ENCODE measurements at places on chromosomes 16 and 17. TPM values are rescaled to one million over a fixed set of nuclear protein-coding genes. Genes with fewer than 3 reads are reported as not detected.

DNA sequence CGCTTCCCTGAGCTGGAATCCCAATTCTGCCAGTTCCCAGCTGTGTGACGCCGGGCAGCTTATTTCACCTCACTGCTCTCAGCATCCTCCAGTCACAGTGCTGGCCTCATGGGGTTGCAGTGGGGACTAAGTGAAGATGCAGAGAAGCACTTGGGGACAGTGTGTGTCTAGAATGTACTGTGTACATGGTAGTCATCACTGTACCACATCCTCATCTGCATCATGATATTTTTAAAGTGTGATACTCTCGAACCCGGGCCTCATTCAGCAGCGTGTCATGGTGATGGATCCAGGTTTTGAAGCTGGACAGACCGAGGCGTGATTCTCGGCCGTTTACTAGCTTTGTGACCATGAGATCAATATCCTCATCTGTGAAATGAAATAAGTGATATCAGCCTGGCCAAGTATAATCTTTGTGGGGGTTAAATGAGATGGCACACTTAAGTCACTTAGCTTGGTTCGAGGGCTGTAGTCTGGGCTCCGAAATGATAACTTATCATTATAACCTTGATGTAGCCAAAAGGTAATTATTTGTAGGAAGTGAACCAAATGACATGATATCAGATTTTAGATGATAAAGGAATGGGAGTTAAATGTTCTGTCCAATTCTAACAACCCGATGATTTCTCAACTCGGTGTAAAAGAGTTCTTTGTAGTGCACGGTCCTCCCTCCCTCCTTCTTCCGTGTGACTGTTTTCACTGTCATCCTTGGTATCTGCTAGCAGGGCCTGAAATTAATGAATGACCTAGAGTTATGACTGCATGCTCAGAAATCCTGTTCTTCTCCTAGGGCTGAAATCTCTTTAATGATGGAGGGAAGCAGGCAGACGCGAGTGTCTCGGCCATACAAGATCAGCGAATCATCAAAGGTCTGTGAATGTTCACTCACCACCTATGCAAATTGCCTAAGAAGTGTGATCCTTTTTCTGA is 2.0 kb downstream of the KLHL36 start:
- H3K27ac ChIP-seq = no peak overlapping the region
- no peak overlapping the region for H3K4me3 ChIP-seq
- peaks cover 17% of the 10 kb centered on the region for H3K4me1 ChIP-seq
- no peak for DNase-seq
- peaks cover 25% of the 10 kb centered on the region for H3K36me3 ChIP-seq

Gene COX6A2
- 131 TPM for total RNA-seq

DNA sequence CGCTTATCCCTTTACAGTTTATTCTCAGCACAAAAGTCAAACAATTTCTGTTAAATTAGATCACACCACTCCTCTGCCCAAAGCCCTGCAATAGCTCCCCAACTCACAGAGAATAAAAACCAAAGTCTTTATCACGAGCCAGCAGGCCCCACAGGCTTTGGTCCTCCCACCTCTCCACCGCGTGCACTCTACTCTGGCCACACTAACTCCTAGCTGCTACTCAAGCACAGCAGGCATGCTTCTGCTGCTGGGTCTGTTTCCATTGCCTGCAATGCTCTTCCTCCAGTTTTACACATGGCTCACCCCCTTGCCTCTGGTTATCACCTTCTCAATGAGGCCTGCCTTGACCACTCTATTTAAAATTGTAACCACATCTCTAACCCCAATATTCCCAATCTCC is 27.6 kb downstream of the HELZ start:
- no peaks in the 10 kb centered on the region for H3K4me1 ChIP-seq
- peaks cover 26% of the 10 kb centered on the region for H3K36me3 ChIP-seq
- DNase-seq = no peak
- no peaks in the 10 kb centered on the region for H3K27me3 ChIP-seq
- H3K27ac ChIP-seq = no peak overlapping the region
- H3K4me3 ChIP-seq = no peak overlapping the region

DNA sequence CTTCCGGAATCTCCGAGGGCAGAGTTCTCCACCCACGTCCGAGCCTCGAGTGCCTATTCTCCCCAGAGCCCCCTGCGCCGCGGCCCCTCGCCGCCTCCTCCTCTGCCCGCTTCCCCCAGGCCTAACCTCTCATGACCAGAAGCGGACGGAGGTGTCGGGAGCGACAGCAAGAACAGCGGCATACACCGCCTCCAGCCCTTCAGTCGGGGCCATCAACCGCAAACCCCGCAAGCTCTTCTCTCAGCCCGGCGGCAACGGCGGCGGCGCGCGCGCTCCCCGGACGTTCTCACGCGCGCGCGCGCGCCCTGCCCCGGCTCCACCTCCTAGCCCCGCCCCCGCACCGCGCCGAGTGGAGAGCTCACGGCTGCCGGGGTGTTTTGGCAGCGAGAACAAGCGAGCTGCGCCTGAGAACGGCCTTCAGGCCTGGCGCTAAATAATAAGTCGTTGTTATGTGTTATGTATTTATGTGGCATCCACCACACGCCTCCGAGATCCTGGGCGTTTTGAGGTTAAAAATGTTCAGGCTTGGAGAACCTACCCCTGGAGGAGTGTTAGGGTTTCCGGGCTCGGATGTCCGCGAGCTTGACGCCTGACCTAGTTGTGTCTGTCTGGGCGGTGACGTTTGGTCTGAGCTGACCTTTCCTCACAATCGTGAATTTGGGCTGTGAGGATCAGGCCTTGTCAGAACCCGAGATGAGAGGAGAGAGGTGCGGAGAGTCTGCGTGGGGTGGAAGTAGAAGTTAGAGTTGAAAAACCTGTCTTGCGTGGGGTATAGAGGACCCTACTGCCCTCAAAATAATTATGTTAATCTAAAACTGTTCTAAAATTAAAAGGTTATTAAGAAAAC is at the start of gene RNFT1:
Gene RNFT1, minus strand, starts transcription at position 259 of the 847 bp plus-strand sequence. Its CDS starts 77 bp downstream, at position 182.
- peak within 1 kb of the TSS; percentile 99 for H3K27ac ChIP-seq
- peaks cover 3% of the 10 kb centered on the region for H3K36me3 ChIP-seq
- peak; percentile 95 for DNase-seq
- no peaks in the 10 kb centered on the region for H3K27me3 ChIP-seq
- peaks cover 11% of the 10 kb centered on the region for H3K4me1 ChIP-seq
- peak within 1 kb of the TSS; percentile 97 for H3K4me3 ChIP-seq

DNA sequence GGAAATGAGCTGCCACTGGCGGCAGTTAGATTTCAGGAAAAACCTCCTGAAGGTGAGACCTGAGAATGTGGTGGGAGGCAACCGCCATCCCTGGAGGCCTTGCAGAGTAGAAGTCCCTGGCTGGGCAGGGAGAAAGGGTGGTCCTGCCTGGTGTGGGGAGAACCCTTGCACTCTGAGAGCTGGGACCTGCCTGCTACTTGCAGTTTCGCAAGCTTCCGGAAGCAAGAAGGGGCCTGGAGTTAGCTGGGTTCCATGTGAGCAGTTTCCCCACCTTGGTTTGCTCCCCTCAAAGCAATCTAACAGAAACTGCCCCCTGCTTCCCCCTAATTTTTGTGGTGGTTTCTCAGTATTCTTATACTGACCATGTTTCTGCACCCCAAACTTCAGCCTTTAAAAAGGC is 6.5 kb downstream of the ZNF629 start:
- H3K27ac ChIP-seq = no peak overlapping the region
- H3K27me3 ChIP-seq = no peaks in the 10 kb centered on the region
- peaks cover 60% of the 10 kb centered on the region for H3K36me3 ChIP-seq
- H3K4me1 ChIP-seq = peaks cover 40% of the 10 kb centered on the region
- no peak overlapping the region for H3K4me3 ChIP-seq
- no peak for DNase-seq

- H3K4me3 ChIP-seq = peak overlapping the region; percentile 56
- H3K27ac ChIP-seq = peak overlapping the region; percentile 92
- H3K27me3 ChIP-seq = peaks cover 19% of the 10 kb centered on the region
- DNase-seq = no peak
- peaks cover 48% of the 10 kb centered on the region for H3K4me1 ChIP-seq
Measured at GRCh38 chr17:17722906-17723353, 41.7 kb downstream of the RAI1 start.

- no peaks in the 10 kb centered on the region for H3K4me1 ChIP-seq
- no peak for DNase-seq
- peaks cover 71% of the 10 kb centered on the region for H3K36me3 ChIP-seq
- H3K4me3 ChIP-seq = no peak overlapping the region
- no peaks in the 10 kb centered on the region for H3K27me3 ChIP-seq
Measured at GRCh38 chr17:81582749-81583148, 30.6 kb upstream of the FAAP100 start.

GRCh38 chr16:15621889-15622288 is 21.1 kb downstream of the MARF1 start:
- no peaks in the 10 kb centered on the region for H3K27me3 ChIP-seq
- peaks cover 76% of the 10 kb centered on the region for H3K36me3 ChIP-seq
- no peak overlapping the region for H3K27ac ChIP-seq
- H3K4me1 ChIP-seq = no peaks in the 10 kb centered on the region
- no peak for DNase-seq
- H3K4me3 ChIP-seq = no peak overlapping the region

DNA sequence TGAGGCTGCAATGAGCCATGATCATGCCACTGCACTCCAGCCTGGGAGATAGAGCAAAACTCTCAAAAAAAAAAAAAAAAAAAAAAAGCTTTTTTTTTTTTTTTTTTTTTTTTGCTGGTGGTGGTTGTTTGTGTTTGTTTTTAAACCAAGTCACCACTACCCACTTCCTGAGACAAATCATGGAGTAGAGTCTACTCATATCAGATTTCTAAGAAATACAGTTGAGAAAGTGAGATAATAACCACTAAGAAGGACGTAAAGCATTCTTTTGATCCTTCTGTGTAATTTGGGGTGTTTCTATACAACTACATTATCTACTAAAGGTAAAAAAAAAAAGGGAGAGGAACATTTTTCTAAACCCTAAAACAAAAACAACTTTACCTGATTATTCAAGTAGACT is 38.0 kb downstream of the AXIN2 start:
- no peak overlapping the region for H3K27ac ChIP-seq
- peaks cover 7% of the 10 kb centered on the region for H3K36me3 ChIP-seq
- no peak for DNase-seq
- H3K4me3 ChIP-seq = no peak overlapping the region
- H3K4me1 ChIP-seq = no peaks in the 10 kb centered on the region
- H3K27me3 ChIP-seq = no peaks in the 10 kb centered on the region

DNA sequence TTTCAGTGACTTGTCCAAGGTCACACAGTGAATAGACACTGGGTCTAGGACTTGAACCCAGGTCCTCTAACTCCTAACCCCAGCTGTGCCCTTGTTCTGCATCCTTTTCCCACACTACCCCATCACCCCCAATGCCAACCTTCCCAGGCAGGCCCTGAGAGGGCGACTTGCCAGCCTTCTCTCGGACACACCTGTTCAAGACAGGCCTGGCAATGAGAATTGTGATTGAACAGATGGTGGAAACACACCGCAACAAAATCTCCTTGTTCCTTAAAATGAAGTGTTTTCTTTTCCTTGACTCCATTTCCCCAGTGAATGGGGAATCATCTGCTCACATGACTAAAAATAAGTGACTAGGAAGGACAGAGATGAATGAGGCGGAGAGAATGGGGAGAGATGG is 189.5 kb upstream of the ASIC2 start:
- no peak overlapping the region for H3K4me3 ChIP-seq
- H3K27me3 ChIP-seq = no peaks in the 10 kb centered on the region
- no peak for DNase-seq
- no peaks in the 10 kb centered on the region for H3K4me1 ChIP-seq

DNA sequence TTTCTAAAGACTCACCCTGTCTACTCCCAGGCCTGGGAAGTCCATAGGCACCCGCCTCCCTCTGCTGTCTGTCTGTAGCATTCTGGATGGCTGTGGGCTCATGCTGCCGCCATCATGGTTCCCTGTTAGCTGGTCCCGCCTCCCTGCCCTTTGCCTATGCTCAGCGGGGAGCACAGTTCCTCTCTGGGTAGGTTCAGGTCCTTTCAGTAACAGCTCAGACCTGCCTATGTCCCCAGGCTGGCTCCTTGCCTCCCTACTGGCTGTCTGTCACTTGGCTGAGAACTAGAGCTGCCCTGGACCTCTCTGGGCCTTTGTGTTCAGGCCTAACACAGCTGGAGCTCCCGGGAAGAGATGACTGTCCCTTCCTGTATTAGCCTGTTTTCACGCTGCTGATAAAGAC is 317.9 kb downstream of the SNX29 start:
- no peaks in the 10 kb centered on the region for H3K36me3 ChIP-seq
- DNase-seq = no peak
- H3K4me1 ChIP-seq = peaks cover 3% of the 10 kb centered on the region
- no peak overlapping the region for H3K27ac ChIP-seq
- no peaks in the 10 kb centered on the region for H3K27me3 ChIP-seq
- H3K4me3 ChIP-seq = no peak overlapping the region

- H3K36me3 ChIP-seq = no peaks in the 10 kb centered on the region
- H3K4me1 ChIP-seq = peaks cover 3% of the 10 kb centered on the region
- H3K4me3 ChIP-seq = no peak overlapping the region
- peak; percentile 42 for DNase-seq
- H3K27me3 ChIP-seq = peaks cover 5% of the 10 kb centered on the region
Measured at GRCh38 chr17:27980043-27980442, 62.4 kb upstream of the NLK start.

GRCh38 chr16:87169509-87169995 is 147.6 kb downstream of the C16orf95 start:
- H3K4me1 ChIP-seq = no peaks in the 10 kb centered on the region
- H3K4me3 ChIP-seq = no peak overlapping the region
- no peak overlapping the region for H3K27ac ChIP-seq
- peaks cover 11% of the 10 kb centered on the region for H3K27me3 ChIP-seq
- no peak for DNase-seq

- no peak overlapping the region for H3K27ac ChIP-seq
- peak; percentile 63 for DNase-seq
- H3K27me3 ChIP-seq = peaks cover 10% of the 10 kb centered on the region
- H3K4me3 ChIP-seq = no peak overlapping the region
Measured at GRCh38 chr16:29784901-29785500, 5.5 kb upstream of the KIF22 start.

All from muscle of leg (tissue), 16 donors.